AML-193 (cell line): ENCODE measurements at places on chromosomes 3 and 15.

DNA sequence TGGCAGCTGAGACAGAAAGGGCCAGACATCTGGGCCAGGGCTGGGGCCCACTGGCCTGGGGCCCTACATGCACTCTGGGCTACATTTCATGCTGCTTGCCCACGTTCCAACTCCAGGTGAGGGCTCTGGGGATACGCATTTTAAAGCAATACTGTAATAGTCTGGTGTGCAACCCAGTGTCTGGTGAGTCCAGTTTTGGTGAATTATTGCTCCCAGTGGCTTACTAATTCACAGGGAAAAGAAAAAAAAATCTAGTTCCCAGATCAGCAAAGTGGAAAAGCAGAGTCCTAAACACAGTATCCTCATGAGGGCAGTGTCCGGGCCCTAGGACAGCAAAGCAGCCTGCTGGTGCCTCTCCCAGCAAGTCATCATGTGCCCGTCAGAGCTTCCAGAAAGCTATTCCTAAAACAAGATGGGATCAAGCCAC, 82.4 kb downstream of the CCNL1 start:
- no peak for DNase-seq

DNA sequence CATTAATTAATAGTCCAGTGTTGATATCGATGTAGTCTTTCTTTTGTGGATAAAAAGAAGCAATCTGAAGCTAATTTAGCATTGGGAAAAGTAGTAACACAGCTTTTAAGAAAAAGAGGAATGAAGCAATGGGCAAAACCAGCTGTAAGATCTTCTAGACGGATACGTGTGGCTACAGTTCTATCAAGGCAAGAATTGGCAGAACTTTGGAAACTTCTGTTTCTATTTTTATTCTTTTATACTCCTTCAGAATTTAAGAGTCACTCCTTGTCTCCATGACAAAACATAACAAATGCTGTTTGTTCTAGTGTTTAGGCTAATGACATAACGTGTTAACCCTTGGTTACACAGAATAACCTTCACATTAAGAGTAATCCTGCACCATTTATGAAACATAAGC, 289.2 kb downstream of the ROBO2 start:
- DNase-seq: no peak

DNA sequence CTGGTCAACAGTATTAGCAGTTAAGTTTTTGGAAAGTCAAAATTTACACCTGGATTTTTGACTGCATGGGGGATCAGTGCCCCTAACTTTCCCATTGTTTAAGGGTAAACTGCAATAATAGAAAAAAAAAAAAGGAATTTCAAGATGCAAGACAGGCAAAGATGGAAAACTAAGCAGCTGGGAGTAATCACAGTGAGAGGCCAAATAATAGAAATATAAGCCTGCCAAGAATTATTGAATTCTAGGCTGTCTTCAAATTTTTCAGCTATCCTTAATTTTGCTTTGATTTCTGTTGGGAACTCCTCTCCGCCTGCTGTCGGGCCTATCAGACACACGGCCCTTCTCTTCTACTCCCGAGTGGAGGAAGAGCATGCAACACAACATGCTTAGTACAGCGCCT, 215.5 kb upstream of the LMCD1 start:
- DNase-seq: no peak

GRCh38 chr15:22878103-22878502, 39.6 kb downstream of the NIPA2 start:
- DNase-seq: no peak
